ENCODE measurements at places on chromosomes 3 and 15.

GRCh38 chr15:81256916-81257315 is 60.2 kb downstream of the IL16 start:
- DNase-seq = no peak

DNA sequence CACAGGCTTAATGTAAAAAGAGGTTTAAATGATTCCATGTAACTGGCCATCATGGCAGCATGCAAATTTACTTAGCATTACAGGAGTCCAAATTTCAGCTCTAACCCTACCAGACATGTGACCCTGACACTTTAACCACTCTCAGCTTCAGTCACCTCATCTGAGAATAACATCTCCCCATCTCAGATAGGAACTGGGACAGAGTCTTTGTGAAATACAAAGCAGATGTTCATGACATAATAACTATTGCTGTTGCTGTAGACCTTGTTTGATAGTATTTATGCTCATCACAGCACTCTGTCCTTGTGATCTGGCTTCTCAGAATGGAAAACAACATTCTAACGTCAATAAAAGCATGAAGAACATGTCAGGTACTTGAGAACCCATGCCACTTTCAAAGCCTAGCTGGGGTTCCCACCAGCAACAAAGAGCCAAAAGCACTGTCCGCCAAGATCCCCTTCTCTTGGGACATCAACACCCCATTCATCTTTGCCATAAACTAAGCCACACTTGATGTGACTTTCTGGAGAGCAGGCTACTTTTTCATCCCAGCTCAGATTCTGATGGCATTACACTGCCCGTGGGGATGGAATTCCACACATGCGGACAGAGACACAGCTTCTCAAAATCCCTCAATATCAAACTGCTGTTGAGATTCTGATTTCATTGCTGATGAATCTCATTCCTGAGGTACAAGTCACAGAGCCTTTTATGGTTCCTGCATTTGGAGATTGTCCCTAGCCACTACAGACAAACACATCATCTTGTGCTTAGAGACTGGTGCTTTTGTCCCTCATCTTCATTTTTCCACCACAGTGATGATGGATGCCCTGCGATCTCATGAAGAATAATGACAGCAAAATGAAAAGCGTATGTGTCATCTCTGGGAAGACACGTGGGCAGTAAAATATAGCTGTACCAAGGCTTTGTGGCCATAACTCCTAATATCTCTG is 202.7 kb downstream of the TNIK start:
- DNase-seq = no peak

GRCh38 chr15:49066372-49066771 is 20.1 kb upstream of the SECISBP2L start:
- no peak for DNase-seq

DNA sequence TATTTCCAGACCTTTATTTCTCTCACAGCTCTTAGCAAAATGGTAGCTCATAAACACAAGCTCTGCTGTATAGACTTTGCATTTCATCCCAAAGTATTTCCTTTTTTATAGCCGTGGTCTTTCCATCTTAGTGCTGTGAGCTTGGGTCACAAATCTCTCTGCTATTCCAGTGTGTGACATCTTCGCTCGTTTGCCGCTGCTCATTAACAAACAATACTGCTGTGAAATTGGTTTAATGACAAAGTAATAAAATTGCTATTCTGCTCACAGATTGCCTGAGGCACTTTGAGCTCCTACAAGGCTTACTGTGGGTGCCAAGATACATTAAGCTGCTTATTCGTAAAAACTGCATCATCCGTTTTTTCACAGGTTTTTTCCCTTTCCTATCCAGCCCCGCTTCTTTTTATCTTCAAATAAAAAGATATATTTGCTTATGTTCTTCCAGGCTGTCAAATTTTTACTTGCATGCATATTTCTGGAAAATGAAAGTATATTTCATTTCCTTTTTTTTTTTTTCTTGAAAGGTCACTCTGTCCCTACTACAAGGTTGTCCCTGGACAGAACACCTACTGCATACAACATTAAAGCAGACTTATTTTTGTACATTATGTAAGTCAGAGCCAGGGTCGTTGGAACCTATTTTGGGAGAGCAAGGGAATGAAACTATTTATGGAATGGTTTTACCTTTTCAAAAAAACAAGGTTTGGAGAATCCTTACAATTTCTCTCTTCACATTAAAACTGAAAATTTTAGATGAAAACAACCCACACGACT is 174.5 kb downstream of the MEIS2 start:
- DNase-seq = no peak

DNA sequence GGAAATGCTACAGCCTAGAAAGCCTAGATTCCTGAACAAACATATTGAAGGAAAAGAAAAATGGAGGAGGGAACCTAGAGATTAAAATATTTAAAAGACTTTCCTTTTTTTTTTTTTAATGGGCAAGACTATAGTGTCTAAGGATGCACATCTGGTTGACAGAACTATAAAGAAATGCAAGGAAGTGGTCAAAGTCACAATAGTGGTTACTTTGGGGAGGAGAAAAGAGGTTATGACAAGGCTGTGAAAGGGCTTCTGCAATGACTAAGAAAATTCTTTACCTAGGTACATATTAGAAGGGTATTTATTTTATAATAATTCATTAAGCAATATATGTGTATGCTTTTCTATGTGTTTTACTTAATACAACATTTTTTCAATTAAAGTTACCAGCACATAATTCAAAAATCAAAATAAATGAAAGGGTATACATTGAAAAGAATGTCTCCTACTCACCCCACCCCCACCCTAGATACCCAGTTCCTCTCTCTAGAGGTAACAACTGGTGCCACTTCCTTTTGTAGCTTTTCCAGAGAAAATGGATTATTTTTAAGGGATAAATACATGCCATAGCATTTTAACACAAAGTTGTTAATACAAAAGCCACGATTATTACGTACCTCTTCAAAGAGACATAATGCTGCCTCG is 70.1 kb downstream of the HERC1 start:
- DNase-seq = no peak

GRCh38 chr3:39361252-39361927 is 21.8 kb upstream of the SLC25A38 start:
- no peak for DNase-seq

DNA sequence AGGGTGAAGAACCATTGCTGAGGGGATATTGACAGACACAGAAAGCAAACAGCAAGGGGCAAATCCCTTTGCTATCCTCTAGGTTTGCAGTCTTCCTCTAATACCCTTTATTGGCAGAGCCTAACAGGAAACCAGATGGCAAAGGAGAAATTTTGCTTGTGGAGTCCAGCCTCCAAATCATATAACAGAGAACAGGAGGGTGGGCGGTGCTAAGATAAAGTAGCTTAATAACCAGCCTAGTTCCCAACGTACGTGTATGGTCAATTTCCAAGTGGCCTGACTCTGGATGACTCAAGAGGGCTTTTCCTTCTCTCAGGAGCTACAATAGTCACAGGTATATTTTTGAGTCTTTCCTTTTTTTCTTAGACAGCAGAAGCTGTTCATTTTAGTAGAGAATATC is 404.5 kb downstream of the PDCD6IP start:
- no peak for DNase-seq

DNA sequence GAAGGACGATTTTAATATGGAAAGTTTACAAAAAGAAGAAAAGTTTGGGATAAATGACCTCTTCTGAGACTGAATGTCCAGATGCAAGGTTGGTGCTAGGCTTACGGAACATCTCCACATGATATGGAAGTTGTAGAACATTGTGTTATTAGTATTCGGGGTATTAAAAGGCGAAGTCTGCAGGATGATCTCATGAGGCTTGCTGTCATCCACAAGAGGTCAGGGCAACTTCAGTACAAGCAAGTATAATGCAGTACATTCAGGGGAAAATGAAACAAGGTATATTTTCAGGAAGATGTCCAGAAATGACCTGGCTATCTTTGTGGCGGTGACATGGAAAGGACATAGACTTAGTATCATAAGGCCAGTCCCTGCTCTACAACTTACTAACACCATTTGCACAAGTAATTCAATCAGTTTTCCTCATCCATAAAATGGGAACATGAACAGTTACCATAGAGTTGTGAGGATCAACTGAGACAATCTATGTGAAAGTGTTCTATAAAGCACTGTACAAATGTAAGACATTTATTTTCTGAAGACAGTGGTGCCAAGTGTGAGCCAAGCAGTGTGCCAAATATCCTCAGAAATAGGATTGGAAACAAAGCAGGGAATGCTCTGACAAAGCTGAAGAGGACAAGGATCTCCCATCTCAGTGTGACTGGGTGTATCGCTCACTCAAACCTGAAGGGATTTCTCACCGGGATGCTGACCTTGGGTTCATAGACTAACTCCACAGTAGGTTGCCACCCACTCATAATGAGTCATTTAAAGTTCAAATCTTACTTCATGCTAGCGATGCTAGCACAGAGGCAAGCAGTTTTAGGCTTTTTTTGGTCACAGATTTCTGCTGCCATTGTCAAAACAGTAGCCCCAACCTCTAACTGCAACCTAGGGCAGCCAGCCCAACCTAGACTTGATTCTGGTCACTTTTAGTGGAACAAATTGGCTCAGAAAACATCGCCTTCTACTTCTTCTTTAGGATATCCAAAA is 118.3 kb downstream of the TIGIT start:
- DNase-seq = peak; percentile 12

DNA sequence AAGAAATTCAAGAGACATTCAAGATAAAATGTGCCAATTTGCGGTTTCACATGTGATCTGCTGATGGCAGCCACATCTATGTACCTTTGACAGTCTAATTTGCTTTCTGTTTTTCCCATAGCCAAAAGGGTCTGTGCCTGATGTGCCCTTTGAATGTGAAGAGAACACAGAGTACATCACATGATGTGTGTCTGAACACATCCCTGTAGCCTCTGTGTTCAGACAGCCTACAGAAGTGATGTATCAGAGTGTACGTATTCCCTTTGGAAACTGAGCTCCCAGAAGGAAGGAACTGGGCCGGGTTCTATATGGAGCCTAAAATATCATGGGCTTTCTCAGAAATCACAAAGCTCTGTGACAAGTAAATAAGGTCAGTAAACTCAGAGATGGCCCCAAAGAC is 52.4 kb downstream of the BOC start:
- no peak for DNase-seq

DNA sequence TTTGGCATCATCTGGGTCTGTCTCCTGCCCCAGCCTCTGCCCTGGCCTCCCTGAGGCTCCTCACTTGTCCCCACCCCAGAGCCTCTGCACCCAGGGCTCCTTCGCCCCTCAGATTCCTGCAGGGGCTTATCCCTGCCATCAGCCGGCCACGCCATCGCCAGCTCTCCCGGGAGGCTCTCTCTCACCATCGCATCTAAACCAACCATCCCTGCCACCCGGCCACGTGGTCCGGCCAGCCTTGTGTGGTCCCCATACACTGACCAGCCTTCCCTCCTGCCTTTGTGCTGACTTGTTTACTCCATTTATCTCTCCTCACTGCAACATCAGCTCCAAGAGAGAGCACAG is 134.3 kb upstream of the IQSEC1 start:
- DNase-seq = no peak

DNA sequence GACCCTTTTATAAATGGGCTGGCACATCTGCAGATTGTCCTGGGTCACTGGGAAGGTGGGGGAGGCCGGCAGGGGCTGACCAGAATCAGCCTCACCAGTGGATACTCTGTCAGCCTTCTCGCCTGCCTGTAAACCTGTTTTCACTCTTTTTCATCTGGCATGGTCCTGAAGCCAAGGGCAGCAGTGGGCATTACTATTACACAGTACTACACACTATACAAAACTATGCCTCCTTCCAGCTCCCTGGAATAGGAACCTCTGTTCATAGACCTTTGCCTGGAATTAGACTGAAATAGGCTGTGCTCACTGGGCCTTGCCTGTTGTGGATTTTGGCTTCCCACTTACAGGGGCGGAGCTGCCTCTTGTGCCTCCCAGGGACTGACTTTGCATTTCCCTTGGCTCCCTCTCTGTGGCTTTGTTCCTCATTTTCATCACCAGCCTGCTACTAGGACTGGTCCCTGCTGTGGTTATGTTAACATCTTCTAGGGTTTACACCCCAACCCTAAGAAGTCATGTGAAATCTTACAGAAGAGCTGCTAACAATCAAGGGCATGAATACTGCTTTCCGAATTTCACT is 120.7 kb downstream of the FNDC3B start:
- DNase-seq = no peak

Data from stimulated activated CD4-positive, alpha-beta T cell treated with anti-CD3 and anti-CD28 coated beads, Interleukin-2, amount 100 ng/mL, for 48 hours (primary cell).